ENCODE measurements at places on chromosomes 1 and 21.

GRCh38 chr1:60988891-60989290 is 93.5 kb upstream of the NFIA start:
- DNase-seq = peak; percentile 74

- DNase-seq = peak; percentile 88
Measured at GRCh38 chr1:44714944-44715571, 15.9 kb downstream of the RNU5D-1 start.

- DNase-seq = peak; percentile 82
Measured at GRCh38 chr1:21175670-21176581, 771 bp downstream of the EIF4G3 start.

DNA sequence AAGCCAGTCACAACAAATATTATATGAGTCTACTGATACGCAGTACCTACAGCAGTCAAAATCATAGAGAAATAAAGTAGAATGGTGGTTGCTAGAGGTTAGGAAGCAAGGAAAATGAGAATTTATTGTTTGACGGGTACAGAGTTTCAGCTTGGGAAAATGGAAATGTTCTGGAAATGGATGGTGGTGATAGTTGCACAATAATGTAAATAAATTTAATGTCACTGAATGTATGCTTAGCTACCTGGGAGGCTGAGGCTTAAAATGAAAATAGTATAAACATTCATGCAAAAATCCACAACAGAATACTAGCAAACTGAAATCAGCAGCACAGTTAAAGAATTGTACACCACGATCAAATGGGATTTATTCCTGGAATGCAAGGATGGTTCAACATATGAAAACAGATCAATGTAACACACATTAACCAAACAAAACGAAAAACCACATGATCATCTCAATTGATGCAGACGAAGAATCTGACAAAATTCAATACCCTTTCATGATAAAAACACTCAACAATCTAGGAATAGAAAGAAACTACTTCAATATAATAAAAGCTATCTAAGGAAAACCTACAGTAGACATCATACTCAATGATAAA is 10.7 kb downstream of the TUT4 start:
- DNase-seq = no peak

DNA sequence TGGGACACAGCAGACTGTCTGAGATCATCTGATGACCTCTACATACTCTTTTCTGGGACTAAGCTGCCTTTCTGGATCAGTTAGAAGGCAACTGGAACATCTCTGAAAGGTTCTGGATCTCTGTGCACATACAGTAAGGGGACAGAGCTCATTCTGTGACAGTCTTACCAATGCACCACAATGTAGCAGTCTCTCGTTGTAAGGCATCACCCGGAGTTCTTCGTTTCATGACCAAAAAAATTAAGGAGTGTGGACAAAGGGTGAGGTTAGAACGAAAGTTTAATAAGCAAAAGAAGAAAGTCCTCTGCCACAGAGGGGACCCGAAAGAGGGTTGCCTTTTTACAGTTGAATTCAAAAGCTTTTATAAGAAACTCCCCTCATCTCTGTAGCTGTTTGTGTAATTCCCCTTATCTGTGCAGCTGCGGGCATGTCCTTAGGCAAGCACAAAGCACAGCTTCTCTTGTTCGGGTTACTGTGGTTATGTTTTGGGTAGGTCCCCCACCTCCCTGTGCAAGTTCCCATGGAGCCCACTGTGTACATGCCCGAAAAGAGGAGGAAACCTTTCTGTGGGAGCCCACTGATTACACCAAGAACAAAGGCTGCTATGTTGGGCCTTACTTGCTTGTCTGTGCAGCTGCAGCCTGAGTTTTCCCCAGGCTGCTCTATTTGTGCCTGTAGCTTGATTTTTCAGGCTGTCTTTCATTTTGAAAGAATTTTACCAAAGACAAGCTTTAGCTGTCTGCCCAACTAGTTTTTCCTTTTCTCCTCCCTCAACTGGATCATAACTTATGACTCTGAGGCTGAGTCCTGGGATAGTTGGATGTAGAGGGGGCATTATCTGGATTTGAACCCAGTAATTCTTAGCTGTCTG is 53.1 kb upstream of the CACNA1E start:
- no peak for DNase-seq

GRCh38 chr1:111045033-111045722 is 81.5 kb upstream of the LRIF1 start:
- DNase-seq = no peak

DNA sequence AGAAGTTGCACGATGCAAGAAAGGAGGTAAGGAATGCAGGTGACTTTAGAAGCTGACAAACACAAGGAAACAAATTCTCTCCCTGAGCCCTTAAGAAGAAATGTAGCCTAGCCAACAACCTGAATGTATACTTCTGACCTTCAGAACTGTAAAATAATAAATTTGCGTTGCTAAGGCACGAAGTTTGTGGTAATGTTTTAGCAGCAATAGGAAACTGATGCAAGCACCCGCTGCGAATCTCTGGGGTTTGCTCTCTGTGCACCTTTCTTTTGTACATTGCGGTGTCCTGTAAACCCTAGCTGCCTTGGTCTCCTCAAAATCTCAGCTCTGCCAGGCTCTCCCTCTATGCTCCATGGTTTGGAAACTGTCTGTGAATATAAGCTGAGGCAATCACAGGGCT is 15.1 kb downstream of the CD53 start:
- peak; percentile 45 for DNase-seq

GRCh38 chr1:3323021-3323795 is 131.3 kb upstream of the ARHGEF16 start:
- DNase-seq = no peak

DNA sequence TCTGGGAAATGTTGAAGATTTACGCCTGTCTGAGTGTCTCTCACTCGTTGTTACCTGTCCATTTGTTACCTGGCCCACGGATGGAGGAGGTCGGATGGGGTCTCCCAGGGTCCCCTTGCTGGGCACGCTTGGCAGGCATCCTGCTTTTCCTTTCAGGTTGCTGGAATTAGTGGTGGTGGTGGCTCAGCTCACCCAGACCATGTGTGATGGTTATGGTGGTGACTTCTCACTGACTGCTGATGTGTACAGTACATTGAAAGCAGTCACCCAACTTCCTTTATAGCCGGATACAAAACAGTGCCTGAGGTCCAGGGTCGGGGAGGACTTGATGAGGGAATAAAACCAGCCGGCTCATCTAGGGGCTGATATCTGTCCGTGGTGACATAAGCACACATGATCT is 19.5 kb downstream of the MAPKAPK2 start:
- no peak for DNase-seq

- DNase-seq = no peak
Measured at GRCh38 chr1:37476460-37477197, 2.2 kb downstream of the ZC3H12A start.

- no peak for DNase-seq
Measured at GRCh38 chr1:228336308-228337030, 70.2 kb downstream of the TRIM11 start.

DNA sequence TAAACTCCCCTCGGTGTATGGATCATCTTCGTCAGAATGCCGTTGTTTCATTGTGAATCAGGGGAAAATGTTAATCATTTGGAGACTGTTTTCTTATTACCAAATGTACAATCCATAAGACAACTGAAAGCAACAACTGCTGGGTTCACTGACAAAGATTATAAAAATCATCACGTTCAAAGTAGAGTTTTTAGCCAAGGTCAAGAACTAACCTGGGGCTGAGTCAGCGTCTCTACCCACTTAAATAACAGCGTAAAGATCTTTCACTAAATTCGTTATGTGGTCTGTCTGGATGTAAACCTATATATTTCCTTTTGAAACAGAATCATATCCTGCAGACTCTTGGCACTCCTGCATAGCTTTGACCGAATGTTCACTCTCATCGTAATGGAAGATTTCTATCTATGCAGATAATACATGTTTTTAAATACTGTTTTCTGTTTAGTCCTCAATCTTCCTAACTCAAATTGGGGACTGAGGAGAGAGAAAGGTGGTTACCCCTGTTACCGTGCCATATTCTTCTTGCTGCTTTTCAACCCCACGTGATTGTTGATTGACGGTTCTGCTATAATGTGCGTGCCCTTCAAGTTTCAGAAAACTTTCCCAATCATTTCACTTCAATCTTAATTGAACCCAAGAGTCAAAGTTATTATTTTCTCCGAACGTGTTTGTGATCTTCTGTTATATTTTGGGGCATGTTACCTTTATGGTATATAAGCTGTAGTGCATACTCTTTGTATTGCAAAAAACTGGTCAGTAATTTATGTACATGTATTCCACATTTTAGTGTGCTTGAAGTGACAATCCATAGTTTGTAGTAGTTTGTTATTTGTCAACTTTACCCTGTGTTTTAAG is 15.6 kb upstream of the NCMAP start:
- no peak for DNase-seq

DNA sequence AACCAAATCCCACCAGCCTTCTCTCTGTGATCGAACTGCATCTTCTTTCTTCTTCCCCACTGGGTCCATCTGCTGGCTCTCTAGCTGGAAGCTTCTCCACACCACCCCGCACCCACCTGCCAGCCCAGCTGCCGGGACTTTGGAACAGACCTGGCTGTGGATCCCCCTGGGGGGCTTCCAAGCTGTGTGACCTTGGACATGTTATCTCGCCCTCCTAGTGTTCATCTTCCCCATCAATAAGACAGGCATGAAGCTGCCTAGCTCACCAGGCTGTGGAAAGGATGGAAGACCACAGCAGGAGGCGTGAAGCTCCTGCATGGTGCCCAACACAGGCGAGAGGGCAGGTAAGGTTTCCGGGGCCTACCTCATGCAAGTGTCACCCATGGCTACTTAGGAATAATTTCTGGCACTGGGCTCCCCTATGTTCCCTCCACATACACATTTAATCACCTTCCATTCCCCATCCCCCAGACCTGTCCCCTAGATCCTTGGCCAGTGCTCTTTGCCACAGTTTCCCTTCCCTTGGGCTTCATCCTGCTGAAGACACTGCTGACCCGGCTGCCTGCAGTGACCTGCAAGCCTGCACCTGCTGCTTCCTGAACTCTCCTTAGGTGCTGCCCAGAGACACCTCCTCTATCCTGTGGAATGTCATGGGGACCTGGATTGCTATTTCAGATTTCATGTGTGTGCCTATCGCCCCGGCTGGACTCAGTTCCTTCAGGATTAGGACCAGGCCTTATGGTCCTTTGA is 13.2 kb upstream of the C2CD2 start:
- peak; percentile 39 for DNase-seq

GRCh38 chr1:147878022-147878421 is 24.6 kb upstream of the GJA8 start:
- no peak for DNase-seq

- no peak for DNase-seq
Measured at GRCh38 chr1:61253912-61254633, 171.7 kb downstream of the NFIA start.

GRCh38 chr1:41024953-41025352 is 3.4 kb upstream of the SLFNL1 start:
- DNase-seq = peak; percentile 31

DNA sequence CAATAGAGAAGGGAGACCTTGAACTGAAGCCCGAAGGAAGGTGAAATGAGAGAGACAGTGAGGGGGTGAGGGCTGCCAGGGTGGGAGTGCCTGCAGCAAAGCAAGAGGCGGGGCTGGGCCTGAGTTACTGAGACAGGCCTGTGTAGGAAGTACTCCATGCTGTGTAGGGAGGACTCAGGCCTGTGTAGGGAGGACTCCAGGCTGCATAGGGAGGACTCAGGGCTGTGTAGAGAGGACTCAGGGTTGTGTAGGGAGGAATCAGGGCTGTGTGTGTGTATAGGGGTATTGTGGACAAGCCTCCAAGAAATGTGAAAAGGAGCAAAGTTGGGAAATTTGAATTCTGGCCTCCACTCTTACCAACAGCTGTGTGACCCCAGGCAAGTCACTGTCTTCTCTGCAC is 133.8 kb upstream of the CACNA1E start:
- no peak for DNase-seq

DNA sequence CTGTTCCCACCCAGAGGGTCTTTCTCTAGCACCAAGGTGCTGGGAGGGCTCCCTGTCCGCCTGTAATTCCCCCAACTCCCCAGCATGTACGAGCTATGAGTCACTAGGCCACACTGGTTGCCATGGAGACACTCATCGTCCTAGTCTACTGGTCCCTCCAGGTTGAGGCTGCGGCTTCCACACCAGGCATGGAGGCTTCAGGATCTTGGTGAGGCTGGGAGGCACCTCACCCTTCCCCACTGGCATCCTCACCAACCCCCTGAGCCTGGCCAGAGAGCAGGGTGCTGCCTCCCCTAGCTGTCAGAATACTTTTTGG is 75.6 kb upstream of the KAZN start:
- no peak for DNase-seq

GRCh38 chr1:74005533-74005932 is 192.4 kb downstream of the LRRIQ3 start:
- no peak for DNase-seq

GRCh38 chr1:2537784-2538115 is 7.7 kb upstream of the HES5 start:
- DNase-seq = no peak

DNA sequence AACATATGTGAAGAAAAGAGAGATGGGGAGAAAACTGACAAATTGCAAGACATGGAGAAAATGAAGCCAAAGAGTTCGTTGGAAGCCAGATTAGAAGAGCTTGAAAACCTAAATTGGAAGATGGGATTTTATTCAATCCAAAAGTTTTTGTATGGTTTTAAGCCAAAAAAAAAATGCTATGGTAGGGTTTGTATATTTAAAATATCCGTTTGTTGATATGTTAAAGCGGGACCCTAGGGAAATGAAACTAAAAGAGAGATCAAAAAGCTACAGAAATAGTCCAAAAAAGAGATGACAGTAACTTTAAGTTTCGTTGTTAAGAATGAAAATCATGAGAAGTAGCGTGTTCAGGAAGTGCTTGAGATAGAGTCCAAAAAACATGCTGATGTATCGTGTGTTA is 617.7 kb upstream of the ADGRL2 start:
- no peak for DNase-seq

- no peak for DNase-seq
Measured at GRCh38 chr1:183238071-183238470, 52.0 kb downstream of the LAMC2 start.

DNA sequence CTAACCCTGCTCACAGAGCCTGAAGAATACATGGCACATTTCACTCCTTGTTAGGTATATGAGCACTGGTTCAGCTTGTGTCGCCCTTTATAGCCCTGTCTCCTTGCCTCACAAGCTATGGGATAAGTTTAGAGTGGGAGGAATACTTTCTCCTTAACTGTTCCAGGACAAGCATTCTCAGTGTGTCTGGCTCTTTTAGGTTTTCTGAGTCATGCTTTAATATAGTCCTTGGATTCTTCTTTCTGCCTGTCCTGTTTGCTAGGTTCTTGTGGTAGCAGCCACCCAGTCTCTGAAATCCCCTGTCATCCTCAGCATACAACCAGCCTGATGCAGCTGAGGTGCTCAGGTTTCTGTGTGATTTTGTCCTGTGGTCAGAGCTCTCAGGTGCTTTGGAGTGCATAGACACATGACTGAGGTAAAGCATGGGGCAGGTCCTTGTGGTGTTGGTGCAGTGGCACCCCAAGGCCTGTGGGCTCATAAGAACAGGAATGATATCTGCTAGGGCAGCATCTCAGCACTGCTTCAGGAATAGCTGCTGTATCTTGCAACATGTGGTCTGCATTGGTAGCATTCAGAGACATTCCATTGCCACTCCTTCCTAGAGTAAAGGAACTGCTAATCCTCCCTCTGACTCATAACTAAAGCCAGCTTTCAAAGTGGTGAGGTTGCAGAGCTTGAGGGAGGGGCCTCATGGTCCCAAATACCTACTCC is 14.2 kb upstream of the CASQ2 start:
- DNase-seq = no peak

- no peak for DNase-seq
Measured at GRCh38 chr1:223215026-223215425, 72.0 kb upstream of the TLR5 start.

- no peak for DNase-seq
Measured at GRCh38 chr1:192707978-192708547, 72.1 kb downstream of the RGS13 start.

Data from NCI-H82 (cell line).